Thyroid gland (tissue), 4 donors: ENCODE measurements at places on chromosomes 3 and 15. TPM values are rescaled to one million over a fixed set of nuclear protein-coding genes. Genes with fewer than 3 reads are reported as not detected.

GRCh38 chr3:188906236-188906635 is 265.5 kb upstream of the TPRG1 start:
- no peak for DNase-seq

CHRNA5 gene
- total RNA-seq: not detected

MOBP gene
- total RNA-seq: not detected

DNA sequence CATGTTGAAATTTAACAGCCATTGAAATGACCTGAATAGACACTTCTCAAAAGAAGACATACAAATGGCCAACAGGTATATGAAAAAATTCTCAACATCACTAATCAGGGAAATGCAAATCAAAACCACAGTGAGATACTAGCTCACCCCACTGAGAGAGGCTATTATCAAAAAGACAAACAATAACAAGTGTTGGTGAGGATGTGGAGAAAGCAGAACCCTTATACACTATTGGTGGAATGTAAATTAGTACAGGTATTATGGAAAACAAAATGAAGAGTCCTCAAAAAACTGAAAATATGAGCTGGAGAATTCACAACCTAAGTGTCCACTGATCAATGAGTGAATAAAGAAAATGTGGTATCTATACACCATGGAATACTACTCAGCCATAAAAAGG is 21.5 kb downstream of the THOC7 start:
- DNase-seq: no peak

PDZRN3 gene
- 4.4 TPM for total RNA-seq

- no peak for DNase-seq
Measured at GRCh38 chr3:94106268-94106667, 43.4 kb downstream of the NSUN3 start.

ARRDC4 gene
- 48.6 TPM for total RNA-seq

SLC12A6 gene
- 40.8 TPM for total RNA-seq

DNA sequence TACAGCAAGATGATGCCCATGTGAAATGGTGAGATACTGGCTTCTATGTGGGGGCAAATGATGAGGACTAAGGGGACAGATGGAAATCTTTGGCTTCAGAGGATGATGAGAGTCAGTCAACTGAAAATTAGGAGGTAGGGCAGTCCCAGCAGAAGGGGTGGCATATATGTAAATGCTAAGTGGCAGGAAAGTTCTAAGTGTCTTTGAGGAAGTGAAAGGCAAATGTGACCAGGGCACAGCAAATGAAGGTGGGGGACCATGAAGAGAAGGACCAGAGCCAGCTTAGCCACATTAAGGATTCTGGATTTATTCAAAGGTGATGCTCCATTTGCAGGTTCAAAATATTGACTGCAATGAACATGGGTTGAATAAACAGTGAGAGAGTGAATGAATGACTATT is 29.2 kb upstream of the LIMD1 start:
- no peak for DNase-seq

- no peak for DNase-seq
Measured at GRCh38 chr3:47193871-47194859, 30.3 kb upstream of the SETD2 start.

- DNase-seq: no peak
Measured at GRCh38 chr3:182729903-182730674, 63.2 kb upstream of the ATP11B start.

GRCh38 chr3:24551626-24552025 is 57.0 kb upstream of the THRB start:
- no peak for DNase-seq

C3orf70 gene
- 2.1 TPM for total RNA-seq

TM4SF1 gene
- total RNA-seq: 63.6 TPM

GRCh38 chr3:43674345-43675085 is 16.2 kb upstream of the ABHD5 start:
- DNase-seq: no peak

DNA sequence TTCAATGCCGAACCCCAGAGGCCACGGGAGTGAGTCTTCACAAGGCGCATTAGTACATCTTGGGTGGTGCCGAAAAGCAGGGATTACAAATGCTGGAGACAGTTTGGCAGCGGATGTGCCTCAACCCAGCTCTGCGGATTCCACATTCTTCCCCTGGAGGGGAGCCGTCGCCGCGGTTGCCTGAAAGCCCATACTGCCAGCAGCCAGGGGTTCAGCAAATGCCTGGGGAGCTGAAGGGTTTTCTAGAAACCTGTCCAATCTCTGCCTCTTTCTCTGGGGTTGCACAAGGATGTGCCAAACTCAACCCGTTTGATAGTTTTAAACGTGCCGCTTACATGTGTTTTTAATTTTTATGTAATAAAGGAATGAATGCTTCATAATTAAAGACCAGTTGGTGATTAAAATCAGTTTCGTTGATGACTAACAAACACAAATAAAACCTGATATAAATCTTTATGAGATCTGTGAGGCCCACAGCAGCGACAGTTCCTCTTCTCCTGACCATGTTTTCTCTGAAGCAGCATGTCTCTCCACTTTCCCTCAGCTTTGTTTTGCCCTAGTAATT is 74.6 kb upstream of the LEKR1 start:
- peak; percentile 16 for DNase-seq

PLA2G4D gene
- total RNA-seq: not detected

- DNase-seq: no peak
Measured at GRCh38 chr3:14133876-14134275, 9.0 kb downstream of the TMEM43 start.

LTK gene
- total RNA-seq: 0.22 TPM

- DNase-seq: no peak
Measured at GRCh38 chr3:196341137-196341536, 2.9 kb upstream of the TM4SF19 start.

GRCh38 chr15:88243895-88244787 is 12.4 kb downstream of the NTRK3 start:
- no peak for DNase-seq

- no peak for DNase-seq
Measured at GRCh38 chr3:8845641-8846040, 76.2 kb upstream of the OXTR start.

ECE2 gene
- not detected for total RNA-seq

GOLGA8J gene
- 4.7 TPM for total RNA-seq

GRCh38 chr15:67413770-67414390 is 107.1 kb upstream of the C15orf61 start:
- peak; percentile 25 for DNase-seq

DNA sequence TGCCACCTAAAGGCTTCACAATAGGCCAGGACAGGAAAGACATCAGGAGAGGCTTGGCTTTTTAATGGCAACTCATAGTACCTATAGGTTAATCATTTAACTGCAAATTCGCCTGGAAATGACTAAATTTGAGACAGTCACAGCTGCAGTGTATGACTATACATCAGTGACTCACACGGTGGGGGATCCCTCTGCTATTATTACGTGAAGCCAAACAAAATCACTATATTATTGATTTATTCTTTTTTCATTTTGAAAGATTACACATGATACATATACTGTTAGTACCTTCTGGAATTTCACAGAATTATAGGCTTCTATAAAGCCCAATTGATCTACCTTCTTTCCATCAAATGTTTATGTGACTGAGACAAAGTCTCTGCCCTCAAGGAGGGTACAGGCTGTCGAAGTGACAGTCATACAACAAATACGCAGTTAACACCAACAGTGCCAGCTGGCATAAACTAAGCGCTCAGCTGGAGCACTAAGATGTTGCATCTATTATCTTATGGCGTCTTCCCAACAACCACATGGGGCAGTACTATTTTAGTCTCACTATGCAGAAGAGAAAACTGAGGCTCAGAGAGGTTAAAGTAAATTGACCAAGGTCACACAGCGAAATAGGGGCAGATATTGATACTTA is 82.0 kb upstream of the LMOD3 start:
- DNase-seq: no peak

- DNase-seq: no peak
Measured at GRCh38 chr15:39783244-39783820, 691 bp upstream of the FSIP1 start.

- DNase-seq: peak; percentile 38
Measured at GRCh38 chr3:192408007-192408646, 319.2 kb downstream of the FGF12 start.

HIGD1A gene
- 171 TPM for total RNA-seq

- peak; percentile 23 for DNase-seq
Measured at GRCh38 chr15:70447928-70448698, 315.2 kb downstream of the UACA start.

GRCh38 chr3:134486577-134487041 is 752 bp downstream of the CEP63 start:
- no peak for DNase-seq

DNA sequence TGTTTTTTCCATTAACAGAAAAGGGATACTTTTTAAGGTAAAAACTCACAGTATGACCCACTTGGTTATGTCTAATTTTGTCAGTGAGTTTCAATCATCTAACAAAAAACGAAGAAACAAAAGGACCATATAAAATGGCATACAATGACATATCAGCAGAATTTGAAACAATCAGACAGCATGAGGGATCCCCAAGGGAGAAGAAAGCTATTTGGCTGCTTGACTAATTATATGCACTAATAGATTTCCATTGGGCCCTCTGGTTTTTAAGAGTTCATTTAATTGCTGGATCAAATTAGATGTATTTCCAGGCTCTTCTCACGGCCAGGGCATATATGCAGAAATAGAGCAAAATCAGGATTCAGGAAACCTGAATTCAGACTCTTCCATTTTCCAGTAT is 376.4 kb upstream of the GBE1 start:
- no peak for DNase-seq

MINDY2 gene
- 28.4 TPM for total RNA-seq

GRCh38 chr3:4107430-4107829 is 195.7 kb upstream of the SETMAR start:
- no peak for DNase-seq

DNA sequence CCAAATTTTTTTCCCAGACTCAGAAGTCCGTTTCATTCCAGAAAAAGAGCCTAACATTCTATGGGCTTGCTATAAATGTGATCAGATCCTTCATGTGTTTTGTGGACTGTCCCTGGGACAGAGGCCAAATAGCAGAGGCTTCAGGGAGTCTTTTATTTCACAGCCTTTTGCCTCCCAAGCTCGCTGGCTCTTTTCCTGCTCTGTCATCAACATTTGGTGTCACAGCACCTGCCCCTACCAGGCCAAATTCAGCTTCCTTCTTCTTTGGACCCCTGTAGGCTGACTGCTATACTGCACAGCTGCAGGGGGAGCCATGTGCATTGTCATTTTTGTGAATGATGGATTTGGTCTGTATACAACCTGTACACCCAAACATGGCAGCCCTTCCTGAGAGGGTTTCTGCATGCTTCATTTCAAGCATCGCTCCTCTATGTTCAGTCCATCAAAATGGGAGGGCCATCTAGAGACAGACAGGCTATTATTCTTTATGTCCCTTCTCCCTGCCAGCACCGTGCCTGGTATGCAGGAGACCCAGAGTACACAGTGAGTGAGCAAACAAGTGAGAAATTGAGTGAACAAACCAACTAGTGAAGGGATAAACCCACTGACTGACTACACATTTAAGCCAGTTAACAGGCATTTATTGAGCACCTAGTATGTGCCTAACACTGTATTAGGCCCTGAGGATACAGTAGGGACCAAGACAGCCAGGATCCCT is 17.9 kb upstream of the RPP14 start:
- DNase-seq: peak; percentile 62
